Esophagus muscularis mucosa (tissue), 4 donors: ENCODE measurements at places on chromosomes 12 and 14. TPM values are rescaled to one million over a fixed set of nuclear protein-coding genes. Genes with fewer than 3 reads are reported as not detected.

RIMKLB gene
- 26.6 TPM for total RNA-seq

- H3K27me3 ChIP-seq = no peaks in the 10 kb centered on the region
- peaks cover 100% of the 10 kb centered on the region for H3K36me3 ChIP-seq
- no peak overlapping the region for H3K27ac ChIP-seq
These were observed 43.6 kb downstream of the AMN start for GRCh38 chr14:102965971-102966655.

DNA sequence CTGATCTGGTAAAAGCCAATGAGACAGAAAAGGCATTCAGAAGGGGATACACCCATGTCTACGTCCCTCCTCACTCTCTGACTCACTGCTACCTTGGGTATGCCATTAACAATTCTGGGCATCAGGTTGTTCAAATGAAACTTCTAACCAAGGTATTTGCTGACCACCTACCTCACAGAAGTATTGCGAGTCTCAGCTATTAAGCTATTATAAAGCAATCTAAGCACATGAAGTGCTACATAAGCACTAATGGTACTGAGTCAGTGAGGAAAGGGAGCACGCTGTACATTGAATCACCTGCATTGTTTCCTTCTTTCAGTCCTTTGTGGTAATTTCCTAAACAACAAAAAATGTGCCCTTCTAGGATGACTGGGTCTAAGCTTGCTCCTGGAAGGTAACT is 62.8 kb upstream of the CCDC91 start:
- H3K4me1 ChIP-seq = no peaks in the 10 kb centered on the region
- H3K36me3 ChIP-seq = no peaks in the 10 kb centered on the region
- no peaks in the 10 kb centered on the region for H3K27me3 ChIP-seq
- DNase-seq = no peak
- no peak overlapping the region for H3K27ac ChIP-seq
- H3K4me3 ChIP-seq = no peak overlapping the region

GRCh38 chr14:49946320-49947141 is 53.6 kb downstream of the ARF6 start:
- H3K36me3 ChIP-seq = no peaks in the 10 kb centered on the region
- no peak overlapping the region for H3K27ac ChIP-seq
- no peak overlapping the region for H3K4me3 ChIP-seq
- peaks cover 10% of the 10 kb centered on the region for H3K4me1 ChIP-seq
- no peak for DNase-seq

GRCh38 chr12:89064780-89065179 is 287.5 kb downstream of the DUSP6 start:
- H3K4me1 ChIP-seq = peaks cover 3% of the 10 kb centered on the region
- no peaks in the 10 kb centered on the region for H3K36me3 ChIP-seq
- no peaks in the 10 kb centered on the region for H3K27me3 ChIP-seq
- H3K4me3 ChIP-seq = no peak overlapping the region
- no peak overlapping the region for H3K27ac ChIP-seq

AKAP5 gene
- total RNA-seq = 0.45 TPM

GRCh38 chr12:92146497-92147224 is 1.0 kb upstream of the BTG1 start:
- peak overlapping the region; percentile 99 for H3K27ac ChIP-seq
- DNase-seq = no peak
- no peaks in the 10 kb centered on the region for H3K4me1 ChIP-seq
- no peaks in the 10 kb centered on the region for H3K27me3 ChIP-seq

FIGNL2 gene
- total RNA-seq = 0.33 TPM

MTERF2 gene
- 20.8 TPM for total RNA-seq

CCDC198 gene
- total RNA-seq = not detected

DNA sequence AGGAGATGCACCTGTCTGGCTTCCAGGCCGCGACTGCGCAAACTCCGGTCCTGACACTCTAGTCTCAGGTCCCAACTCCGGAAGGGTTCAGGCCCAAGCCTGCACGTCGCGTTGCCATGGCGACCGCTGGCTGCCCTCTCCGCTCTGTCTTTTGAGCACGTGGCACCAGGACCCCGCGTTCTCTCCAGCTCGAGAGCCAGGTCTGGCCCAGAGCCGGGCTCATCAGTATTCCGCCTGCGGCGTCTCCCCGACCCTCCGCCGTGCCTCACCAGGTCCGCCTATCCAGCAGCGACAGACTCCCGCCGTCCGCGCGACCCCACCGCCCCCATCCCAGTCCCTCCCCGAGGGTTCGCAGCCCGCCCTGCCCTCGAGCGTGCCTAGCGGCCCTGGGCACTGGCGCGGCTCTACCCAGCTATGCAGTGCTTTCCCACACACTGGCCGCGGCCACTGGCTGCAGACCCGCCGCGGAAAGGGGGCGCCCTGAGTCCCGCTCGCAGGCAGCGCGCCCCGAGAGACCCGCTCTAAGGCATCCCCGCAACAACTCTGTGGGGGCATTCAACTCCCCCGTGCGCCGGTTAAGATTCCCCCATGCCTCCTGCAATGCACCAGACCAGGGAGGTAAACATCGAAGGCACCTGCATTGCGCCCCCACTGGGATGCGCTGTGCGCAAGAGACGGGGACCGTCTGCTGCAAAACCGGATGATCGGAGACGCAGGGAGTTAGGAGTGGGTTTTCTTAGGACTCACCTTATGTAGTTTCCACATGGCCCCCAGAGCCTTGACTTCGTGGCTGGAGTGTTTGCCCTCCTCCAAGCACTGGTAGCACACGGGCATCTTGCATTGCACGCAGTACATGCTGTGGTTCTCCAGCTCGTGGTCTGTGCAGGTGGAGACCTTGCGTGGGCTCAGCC is 1.3 kb downstream of the TRIM9 start:
- no peak for DNase-seq
- H3K4me1 ChIP-seq = peaks cover 35% of the 10 kb centered on the region
- H3K4me3 ChIP-seq = peak overlapping the region; percentile 82
- H3K27me3 ChIP-seq = peaks cover 18% of the 10 kb centered on the region

LBHD2 gene
- total RNA-seq = not detected

DNA sequence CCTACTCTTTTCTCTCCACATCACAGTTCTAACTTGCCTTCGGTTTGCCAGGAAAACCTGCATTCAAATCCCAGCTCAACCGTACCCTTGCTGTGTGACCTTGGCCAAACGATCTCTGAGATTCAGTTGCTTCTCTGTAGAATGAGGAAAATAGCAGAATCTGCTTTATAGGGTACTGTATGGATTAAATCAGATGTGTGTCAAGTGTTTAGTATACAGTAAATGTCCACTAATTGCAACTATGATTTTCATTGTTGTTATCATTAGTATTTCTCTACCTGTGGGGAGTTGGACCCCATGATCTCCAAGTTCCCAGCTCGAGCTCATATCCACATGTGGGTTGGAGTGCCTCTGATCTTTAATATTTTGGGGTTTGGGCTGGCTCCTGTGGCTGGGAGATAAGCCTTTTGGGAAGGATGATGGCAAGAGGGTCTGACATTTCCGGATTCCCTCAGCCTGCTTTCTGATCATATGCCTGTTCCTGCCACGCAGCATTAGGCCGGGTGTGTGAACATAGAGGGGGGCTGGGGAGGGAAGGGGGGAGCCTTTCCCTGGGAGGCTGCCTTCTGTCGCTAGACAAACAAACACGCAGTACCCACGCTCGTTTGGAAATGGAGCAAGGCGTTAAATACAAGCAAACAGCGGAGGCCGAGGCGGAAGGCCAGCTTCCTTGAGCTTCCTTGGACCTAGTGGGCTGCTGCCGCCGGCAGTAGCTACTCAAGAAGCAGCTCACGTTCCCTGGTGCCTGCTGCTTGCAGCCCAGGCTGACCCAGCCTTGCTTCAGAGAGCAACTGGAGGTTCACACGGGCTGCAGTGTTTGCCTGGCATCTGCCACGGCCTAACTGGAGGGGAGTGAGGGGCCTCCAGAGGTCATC is 213.5 kb upstream of the LHX5 start:
- no peak overlapping the region for H3K4me3 ChIP-seq
- no peak for DNase-seq
- no peak overlapping the region for H3K27ac ChIP-seq
- no peaks in the 10 kb centered on the region for H3K27me3 ChIP-seq
- H3K4me1 ChIP-seq = no peaks in the 10 kb centered on the region

DNA sequence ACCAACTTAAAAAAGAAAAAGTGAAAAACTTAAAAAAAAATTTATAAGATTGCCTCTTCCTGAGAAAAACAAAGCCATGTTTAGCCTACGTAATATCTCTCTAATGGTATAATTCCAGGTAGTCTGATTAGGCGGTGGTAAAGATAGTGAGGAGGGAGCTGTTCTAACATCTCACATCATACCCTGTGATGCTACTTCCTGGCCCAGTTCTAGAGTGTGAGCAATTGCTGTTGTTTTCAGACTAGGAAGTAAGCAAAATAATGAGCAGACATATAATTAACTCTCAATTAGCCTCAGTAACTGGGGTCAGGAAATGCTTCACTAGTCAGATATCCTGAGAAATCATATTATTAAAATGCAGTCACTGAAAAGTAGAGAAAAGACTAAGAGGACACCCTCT is 113.9 kb downstream of the PHLDA1 start:
- H3K27ac ChIP-seq = no peak overlapping the region
- no peaks in the 10 kb centered on the region for H3K36me3 ChIP-seq

GRCh38 chr12:104959335-104959841 is 1.3 kb upstream of the SLC41A2 start:
- DNase-seq = no peak
- H3K36me3 ChIP-seq = no peaks in the 10 kb centered on the region
- peak overlapping the region; percentile 96 for H3K4me3 ChIP-seq
- no peaks in the 10 kb centered on the region for H3K27me3 ChIP-seq
- no peak overlapping the region for H3K27ac ChIP-seq

LMO3 gene
- total RNA-seq = 149 TPM

DNA sequence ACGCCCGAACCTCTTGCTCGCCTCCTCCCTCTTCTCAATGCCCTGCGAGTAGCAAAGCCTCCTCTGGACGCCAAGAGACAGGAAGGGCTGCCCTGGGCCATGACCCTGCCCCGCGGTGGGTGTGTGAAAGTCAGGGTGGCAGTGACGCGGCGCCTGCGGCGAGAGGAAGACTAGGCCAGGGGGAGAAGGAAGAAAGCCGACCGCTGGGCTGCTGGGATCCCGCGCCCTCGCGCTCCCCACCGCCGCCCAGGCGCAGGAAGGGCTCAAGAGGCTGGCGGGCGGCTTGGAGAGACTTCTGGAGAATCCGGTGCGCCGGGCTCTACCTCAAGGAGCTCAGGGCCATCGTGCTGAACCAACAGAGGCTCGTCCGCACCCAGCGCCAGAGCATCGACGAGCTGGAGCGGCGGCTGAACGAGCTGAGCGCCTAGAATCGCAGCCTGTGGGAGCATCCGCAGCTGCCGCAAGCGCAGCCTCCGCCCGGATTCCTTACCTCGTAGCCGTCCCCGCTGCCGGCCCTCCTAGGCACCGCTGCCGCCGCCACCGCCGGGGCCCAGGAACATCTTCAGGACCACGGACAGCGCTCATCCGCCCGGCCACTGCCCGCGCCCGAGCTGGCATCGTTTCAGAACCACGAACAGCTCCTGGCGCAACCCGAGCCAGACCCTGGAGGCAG is 105.0 kb upstream of the PRB2 start:
- H3K4me1 ChIP-seq = peaks cover 14% of the 10 kb centered on the region
- no peak overlapping the region for H3K4me3 ChIP-seq

GRCh38 chr14:22811722-22812121 is 3.5 kb downstream of the SLC7A7 start:
- no peaks in the 10 kb centered on the region for H3K4me1 ChIP-seq
- no peak overlapping the region for H3K27ac ChIP-seq
- H3K4me3 ChIP-seq = no peak overlapping the region
- DNase-seq = no peak
- no peaks in the 10 kb centered on the region for H3K27me3 ChIP-seq

DNA sequence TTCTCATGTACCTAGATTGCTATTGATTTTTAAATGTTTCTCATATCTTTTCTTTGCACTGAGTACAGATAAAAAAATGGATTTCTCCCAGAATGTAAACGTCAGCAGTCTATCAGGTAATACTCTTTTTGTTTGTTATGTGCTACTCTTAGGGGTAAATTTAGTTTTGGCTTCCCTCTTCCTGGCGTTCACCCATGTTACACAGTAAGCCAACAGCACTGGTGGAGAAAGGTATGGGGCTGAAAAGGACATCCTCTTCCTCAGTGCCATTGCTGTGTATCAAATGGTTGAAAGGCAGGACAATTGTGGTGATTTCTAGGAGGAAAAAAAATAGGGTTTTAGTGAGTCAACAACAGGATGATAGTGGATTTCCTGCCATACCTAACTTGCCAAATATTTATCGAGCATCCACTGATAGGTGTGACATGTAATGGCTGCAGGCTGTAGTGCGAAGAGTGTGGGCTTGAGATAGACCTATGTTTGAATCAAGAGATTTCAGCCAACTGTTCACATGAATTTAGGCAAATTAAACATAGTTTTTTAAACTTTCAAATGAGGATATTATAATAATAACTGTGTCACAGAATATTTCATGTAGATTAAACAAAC is 7.5 kb downstream of the KLRF2 start:
- no peak for DNase-seq
- no peak overlapping the region for H3K4me3 ChIP-seq
- H3K36me3 ChIP-seq = no peaks in the 10 kb centered on the region
- H3K4me1 ChIP-seq = no peaks in the 10 kb centered on the region
- no peak overlapping the region for H3K27ac ChIP-seq

- no peaks in the 10 kb centered on the region for H3K36me3 ChIP-seq
- H3K4me1 ChIP-seq = no peaks in the 10 kb centered on the region
- DNase-seq = no peak
- no peak overlapping the region for H3K27ac ChIP-seq
- no peak overlapping the region for H3K4me3 ChIP-seq
- no peaks in the 10 kb centered on the region for H3K27me3 ChIP-seq
These were observed 1349.1 kb downstream of the TMEM121 start for GRCh38 chr14:106875503-106875902.

DNA sequence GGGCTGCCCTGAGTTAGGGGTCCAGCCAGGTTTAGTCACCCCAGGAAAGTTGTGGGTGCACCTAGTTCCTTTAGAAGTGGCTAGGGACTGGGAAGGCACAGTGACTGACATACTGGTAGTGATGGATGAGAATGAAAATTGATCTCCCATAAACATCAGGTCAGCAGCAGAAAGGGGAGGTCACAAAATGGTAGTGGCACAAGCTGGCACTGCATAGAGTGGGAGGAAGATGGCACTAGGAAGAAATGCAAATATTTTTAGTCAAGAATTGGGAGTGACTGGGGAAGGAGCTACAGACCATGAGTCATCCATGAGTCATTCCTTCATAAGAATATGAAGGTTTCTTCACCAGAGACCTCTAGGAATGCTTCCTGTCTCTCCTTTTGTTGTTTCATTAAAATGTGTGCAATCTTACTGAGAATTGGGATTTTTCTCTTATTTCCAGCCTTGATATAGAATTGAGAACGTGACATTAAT is 198.3 kb upstream of the AMIGO2 start:
- H3K4me3 ChIP-seq = no peak overlapping the region
- H3K4me1 ChIP-seq = peaks cover 19% of the 10 kb centered on the region
- no peaks in the 10 kb centered on the region for H3K27me3 ChIP-seq
